NCI-H146 (cell line): ENCODE measurements at places on chromosomes 16 and 17.
A peak's percentile ranks its signal among the peaks of the same experiment; 100 is the strongest.

GRCh38 chr17:69822314-69822875 is 252.6 kb upstream of the KCNJ16 start:
- DNase-seq = no peak

DNA sequence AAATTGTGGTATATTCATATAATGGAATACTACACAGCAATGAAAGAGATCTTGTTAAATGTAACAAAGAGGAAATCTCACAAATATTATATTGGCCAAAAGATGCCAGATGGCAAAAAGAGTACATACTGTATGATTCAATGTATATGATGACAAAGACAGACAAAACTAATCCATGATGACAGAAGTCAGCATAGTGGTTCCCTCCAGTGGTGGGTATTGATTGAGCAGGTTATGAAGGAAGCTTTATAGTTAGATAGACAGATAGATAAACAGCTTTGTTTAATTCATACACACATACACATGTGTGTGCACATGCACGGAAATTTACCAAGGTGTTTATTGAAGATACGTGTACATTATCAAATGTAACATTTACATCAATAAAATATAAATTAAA is 74.4 kb upstream of the SMIM36 start:
- DNase-seq = no peak

DNA sequence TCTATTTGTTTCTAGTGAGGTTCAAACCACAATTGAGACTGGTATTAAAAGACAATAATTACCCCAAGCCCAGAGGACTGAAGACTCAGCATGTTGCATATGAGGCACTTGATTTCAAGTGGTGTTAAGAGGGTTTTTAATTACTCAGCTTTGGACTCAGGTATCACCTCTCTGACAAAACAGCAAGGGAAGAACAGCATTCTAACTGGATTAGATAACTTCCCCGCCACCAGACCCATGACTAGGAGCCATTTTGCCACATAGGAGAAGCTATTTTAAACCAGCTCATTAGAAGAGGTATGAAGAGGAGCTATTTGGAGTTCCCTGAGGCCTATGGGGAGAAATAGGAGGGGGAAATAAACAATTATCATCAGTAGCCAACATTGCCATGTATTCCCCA is 226.1 kb upstream of the TOX3 start:
- no peak for DNase-seq

DNA sequence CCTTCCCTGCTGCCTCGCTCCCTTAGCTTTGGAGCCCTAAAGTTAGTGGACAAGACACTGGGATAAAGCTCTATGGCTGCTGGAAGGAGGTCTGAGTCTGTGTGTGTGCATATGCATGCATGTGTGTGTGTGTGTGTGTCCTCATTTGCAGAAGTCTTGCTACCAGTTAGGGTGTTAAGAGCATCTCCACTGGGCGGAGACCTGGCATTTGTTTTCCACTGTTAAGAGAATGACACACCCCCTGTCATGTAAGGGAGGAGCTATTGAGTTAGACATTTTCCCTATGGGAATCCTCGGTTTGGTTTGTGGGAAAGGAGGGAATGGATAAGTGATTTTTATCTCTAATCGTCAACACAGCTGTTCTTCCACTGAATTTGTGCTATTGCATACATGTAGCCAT is 24.8 kb upstream of the ARHGAP23 start:
- peak; percentile 65 for DNase-seq

DNA sequence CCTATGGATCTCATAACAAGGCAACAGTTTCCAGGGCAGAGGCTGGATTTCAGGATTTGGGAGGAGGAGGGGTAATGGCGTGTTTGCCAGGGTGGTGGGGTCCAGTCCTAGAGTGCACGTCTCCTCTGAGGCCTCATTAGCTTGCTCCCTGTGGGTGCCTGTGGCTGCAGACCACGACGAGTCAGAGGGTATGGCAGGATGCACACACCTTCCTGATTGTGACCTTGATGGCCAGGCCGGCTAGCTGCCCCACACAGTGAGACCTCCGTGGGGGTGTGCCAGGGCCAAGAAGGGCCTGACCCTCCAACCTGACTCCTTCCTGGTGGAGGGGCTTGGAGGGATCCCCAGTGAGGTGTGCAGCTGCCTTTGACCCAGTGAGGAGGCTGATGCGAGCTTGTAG is 4.0 kb upstream of the SMTNL2 start:
- DNase-seq = no peak

DNA sequence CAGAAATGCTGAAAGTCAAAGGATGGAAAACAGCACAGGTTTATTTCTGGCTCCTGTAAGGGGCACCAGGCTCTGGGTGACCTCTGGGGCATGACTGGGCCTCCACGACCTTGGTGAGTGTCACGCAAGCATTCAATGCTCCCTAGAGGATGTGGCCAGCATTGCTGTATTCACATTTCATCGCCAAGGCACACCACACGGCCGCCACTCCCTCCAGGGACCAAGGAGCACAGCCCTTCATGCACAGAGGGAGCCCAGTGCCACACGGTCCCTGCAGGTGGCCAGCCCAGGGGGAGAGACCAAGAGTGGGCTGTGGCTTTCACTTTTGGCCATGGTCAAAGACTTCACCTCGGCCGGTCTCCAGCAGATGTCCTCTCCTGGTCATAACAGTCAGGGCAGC is 137.4 kb upstream of the TNRC6C start:
- no peak for DNase-seq

DNA sequence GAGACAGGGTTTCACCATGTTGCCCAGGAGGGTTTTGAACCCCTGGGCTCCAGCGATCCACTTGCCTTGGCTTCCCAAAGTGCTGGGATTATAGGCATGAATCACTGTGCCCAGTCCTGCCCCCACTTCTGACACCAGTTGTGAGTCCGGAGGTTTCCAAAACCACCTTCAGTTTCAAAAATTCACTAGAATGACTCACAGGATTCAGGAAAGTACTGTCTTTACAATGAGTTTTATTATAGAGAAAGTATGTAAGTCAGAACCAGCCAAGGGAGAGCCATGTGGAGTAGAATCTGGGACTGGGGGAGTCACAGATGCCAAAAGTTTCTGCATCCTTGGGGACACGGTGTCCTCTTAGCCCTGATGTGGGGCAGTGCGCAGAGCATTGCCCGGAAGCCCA is 55.1 kb downstream of the PLD6 start:
- DNase-seq = no peak

DNA sequence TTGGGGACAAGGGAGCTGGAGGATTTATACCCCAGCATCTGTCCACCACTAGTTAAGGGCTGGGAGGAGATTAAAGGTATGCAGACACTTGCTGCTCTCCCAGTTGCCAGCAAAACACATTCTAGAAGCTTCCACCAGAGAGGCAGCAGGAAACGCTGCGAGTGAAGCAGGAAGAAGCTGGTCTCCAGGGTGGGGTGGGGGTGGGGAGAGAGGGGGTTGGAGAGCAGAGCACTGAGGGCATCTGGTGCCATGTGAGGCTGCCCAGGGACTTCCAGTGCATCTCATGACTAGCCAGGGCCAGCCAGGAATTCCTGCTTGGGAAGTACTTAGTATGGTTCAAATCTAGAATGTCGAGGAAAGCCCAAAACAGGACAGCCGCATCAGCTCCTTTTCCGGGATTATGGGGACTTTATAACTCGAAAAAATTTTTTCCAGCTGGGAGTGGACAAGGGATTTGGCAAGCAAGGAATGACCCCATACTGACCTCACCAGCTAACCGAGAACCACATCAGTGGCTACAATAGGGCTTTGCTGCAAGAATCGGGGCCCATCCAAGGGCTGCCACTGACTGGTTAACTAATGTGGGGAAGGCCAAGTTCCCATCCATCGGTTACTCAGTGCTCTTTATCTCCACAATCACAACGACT is 26.2 kb upstream of the AXIN2 start:
- DNase-seq = no peak

GRCh38 chr17:5115673-5116651 is at the start of gene USP6:
Gene USP6, plus strand, starts transcription at chr17:5116032. Its CDS starts 14,336 bp downstream, at chr17:5130368.
- DNase-seq = no peak

GRCh38 chr17:40613467-40614154 is 34.0 kb downstream of the SMARCE1 start:
- no peak for DNase-seq

- DNase-seq = no peak
Observed at GRCh38 chr17:57459286-57459915, 203.1 kb downstream of the MSI2 start.

- no peak for DNase-seq
Observed at GRCh38 chr16:24972608-24973220, 42.5 kb downstream of the ARHGAP17 start.

- DNase-seq = peak; percentile 17
Observed at GRCh38 chr16:17578981-17579874, 108.5 kb upstream of the XYLT1 start.
